ENCODE measurements at places on chromosomes 3 and 15.

DNA sequence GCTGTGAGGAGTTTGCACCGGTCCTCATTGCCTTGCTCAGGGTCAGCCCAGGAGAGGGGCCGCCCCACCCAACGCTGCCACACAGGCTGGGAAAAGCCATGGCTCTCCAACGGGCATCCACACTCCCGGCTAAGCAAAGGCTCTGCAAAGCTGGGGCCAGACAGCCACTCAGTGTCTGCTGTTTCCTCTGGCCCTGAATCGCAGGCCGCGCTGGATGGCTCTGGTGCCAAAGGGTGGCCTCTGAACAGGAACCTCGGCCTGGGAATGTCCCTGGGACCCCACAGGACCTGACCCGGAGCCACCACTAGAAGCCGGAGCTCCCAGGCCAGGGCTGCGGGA, 42.9 kb downstream of the RPN1 start:
- DNase-seq = no peak

DNA sequence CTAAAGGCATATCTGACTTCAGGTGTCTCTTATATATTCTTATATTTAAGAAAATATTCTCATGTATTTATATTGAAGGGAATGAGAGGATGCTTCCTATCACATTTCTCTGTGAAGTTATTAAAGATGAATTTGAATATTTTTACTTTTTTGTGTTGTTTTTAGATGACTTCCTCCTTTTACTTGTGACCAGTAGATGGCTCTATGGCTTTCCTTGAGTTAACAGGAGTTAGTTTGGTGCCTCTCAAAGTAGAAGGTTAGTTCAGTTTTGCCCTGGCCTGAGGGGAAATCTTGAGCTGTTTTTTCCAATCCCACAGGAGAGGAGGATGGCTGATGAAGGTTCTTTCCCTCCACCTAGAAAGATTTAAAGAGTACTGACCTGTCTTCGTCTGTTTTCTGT, 80.7 kb downstream of the SQOR start:
- DNase-seq = no peak

DNA sequence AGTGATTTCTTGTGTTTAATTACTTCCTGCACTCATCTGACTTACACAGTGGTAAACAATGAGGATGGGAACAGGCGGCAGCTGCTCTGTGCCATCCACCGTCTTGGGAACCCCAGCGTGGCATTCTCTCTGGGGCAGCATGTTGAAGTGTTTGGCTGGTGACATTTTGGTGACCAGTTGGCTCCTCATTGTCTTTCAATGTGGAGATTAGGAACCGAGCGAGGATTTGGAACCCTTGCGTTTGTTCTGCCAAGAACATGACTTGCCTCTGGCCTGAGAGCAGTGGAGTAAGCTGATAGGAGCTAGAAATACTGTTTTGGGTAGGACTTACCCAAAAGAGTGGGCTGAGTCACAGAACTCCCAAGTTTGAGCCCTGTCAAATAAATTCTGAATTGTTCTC, 88.8 kb downstream of the IGF1R start:
- no peak for DNase-seq

DNA sequence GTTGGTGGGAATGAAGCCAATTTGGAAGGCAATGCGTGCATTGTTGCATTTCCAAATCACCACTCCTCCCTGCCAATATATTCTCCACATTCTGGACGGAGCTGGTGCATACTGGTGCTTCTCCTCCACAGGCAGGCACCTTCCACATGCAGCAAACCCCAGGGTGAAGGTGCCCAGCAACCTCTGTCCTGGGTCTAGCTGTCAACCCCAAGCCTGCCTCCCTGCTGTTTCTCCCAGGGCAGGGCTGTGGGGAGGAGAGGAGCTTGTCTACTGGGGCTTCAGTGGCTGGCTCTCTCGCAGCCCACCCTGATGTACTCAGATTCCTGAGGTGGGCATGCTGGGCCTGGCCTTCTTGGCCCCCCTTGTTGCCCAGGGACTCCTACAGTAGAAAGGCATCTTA, 20.1 kb downstream of the GASK1A start:
- no peak for DNase-seq

DNA sequence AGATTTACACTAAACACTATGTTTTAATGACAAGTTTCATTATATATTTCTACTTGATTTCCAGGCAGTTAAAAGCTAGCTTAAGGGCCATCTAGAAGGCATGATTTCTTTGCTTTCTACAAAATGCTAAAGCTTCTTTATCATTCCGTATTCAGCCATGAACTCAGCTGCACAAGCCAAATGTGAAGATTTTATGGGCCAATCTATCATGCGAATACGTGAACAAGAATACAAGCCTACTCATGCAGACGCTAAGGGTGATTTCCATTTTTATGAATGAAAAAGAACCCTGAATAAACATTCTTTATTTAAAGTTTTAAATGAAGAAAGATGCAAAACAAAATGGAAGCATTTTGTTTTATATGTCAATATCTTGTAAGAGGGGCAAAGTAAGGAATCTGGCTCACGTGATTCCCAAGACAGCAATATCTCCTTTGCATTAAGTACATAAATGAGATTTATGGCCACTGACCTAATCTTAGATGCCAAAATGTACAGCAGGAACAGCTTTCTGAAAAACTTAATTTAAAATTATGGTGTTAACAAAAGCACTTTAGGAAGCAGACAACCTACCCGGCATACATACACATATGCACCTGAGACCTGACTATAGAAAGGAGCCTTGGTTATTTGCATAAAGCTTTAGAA, 215.8 kb downstream of the DPH6 start:
- DNase-seq = no peak

DNA sequence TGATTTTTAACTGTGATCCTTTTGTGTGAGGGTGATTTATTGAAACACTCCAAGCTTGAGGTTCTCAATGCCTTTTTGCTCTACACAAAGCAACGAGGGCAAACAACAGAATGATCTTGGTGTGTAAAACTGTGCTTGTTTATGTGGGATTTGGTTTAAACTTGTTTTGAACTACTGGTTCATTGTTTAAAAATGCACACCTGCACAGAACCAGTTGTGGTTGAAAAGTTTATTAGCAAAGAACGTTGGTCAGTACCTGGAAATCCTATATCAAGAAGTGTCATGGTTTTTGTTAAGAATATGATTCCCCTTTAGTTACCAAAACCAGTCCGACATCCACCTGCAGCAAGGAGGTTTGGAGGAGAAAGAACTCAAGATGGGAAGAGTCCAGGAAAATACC, 239.4 kb downstream of the WNT5A start:
- DNase-seq = no peak

GRCh38 chr3:38603731-38604131, 45.8 kb downstream of the SCN5A start:
- DNase-seq = no peak

- DNase-seq = no peak
Measured at GRCh38 chr15:92384381-92384780, 9.3 kb upstream of the ST8SIA2 start.

GRCh38 chr3:14622368-14622767, 29.2 kb upstream of the CCDC174 start:
- DNase-seq = no peak

DNA sequence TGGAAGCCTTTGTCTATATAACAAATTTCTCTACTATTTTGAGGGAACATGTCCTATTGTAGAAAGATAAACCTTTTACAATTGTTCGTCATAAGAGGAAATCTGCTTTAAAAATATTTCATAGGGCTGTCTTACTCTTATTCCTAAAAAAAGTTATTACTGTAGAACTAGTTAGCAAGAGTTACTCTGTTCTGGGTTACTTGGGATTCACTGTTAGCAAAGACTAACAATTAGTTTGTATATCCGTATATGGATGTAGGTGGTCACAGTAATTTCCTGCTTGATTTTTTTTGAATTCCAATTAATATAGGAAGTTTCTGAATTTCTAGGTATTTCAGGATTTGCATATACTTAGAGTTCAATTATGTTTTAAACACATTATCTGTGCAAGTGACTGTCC, 413.5 kb downstream of the RBMS3 start:
- no peak for DNase-seq

GRCh38 chr3:23106666-23107065, 96.5 kb upstream of the UBE2E2 start:
- DNase-seq = no peak

DNA sequence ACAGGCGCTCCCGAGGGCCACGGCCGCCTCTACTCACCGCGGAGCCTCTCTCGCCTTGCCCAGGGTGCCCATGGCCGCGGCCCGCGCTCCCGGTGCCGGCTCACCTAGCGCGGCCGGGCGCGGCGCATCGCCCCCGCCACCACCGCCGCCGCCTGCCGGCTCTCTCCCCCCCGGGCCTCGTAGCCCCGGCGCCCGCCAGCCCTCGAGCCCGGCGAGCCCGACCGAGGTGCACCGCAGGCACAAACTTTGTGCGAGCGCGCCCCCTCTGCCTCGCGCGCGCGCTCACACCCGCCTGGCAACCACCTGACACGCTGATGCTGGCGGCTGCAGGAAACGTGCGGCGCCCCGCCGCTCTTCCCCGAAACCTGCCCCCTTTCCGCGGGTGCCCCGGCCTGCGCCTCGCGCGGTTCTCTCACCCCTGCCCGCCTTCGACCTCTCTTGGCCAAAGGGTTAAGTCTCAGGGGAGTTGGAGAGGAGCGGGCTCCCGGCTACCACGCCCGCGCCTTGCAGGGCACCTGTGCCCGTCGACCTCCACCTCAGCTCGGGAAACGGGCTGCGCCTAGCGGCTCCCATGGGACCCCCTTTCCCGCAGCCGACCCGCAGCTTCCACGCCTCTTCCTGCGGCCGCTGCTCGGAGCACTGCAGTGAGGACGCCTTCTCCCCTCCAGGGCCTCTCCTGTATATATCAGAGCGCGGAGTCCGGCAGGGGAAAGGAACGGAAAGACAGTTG, at the start of gene RASGRP1:
Gene RASGRP1 (minus strand): TSS at position 258 of the 730 bp plus-strand sequence. CDS start 186 bp downstream, at position 72.
- DNase-seq = no peak

GRCh38 chr15:54810031-54810430, 386.7 kb downstream of the RSL24D1 start:
- no peak for DNase-seq

DNA sequence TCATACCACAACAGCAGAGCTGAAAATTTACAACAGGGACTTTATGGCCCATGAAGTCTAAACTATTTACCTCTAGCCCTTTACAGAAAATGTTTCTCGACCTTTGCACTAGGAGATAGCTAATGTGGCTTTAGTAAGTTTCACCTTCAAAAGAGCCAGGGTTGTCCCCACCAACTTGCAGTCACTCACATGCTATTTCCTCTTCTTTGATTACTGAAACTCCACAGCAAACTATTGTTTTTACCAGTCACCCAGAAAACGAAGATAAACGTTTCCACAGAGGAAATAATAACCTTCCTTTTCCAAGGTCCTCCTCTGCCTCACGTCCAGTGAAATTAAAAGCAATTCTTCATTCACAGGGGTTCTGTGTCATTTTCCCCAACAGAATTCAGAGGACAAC, 48.2 kb downstream of the WWTR1 start:
- DNase-seq = no peak

DNA sequence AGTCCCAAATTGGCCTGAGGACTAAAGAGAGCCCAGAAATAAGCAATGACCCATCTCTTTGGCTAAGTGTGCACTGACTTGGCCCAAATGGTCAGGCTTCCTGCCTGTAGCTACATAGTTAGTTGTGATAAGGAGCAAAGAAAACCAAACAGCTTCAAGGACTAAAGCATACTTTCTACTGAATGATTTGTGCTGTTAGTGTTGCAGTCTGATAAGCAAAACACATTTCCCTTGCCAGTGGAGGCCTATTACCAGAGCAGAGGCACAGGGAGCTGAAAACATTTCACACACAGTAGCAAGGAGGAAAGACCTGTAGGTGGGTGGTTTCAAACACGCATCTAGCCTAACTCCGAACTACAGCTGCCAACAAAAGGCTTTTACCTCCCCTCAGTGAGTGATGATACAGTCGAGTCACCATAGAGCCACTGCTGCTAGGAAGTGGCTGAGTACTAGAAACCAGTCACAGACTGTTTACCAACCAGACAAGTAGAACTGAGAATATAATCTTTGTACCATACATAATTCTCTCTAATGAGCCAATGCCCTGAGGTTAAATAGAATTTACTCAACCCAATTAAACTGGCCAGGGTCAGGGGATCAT, 222.3 kb upstream of the THBS1 start:
- DNase-seq = no peak

GRCh38 chr15:49145651-49146609, 9.5 kb downstream of the COPS2 start:
- DNase-seq = peak; percentile 80

DNA sequence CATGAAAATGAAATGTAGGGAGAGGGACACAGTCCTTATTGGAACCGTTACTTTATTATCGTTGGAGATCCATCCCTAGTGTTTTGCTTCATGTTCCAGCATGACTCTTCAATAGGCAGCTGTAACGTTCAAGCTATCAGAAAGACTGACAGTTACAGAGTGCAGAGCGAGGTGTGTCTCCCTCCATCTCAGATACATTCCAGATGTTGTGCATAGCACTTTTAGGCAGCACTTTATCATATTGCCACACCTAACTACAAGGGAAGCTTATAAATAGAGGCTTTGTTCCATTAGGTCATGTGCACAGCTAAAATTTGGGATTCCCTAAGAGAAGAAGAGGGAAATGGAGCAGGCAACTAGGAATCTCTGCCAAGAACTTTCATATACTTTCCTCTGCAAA, 1009.6 kb downstream of the ROBO2 start:
- no peak for DNase-seq

- DNase-seq = no peak
Measured at GRCh38 chr3:159189994-159190669, 388.3 kb downstream of the MFSD1 start.

DNA sequence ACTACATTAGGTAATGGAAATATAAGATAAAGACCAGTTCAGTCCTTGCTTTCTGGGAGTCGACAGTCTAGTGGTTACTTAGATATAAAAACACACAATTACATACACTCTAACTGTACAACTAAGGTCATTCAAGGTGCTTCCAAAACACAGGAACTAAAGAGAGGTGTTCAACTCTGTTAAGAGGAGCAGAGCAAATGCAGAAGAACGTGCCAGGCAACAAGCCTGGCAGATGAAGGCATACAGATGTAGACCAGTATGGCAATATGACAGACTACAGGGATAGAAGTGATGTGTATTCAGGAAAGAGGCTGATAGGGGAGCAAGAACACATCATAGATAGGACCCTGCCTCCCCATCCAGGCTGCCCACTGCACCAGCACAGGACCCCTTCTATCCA, 78.3 kb downstream of the CBLB start:
- no peak for DNase-seq

GRCh38 chr3:112873632-112874031, 27.0 kb upstream of the CD200R1L start:
- no peak for DNase-seq

- DNase-seq = no peak
Measured at GRCh38 chr3:191770541-191770940, 309.6 kb downstream of the PYDC2 start.

DNA sequence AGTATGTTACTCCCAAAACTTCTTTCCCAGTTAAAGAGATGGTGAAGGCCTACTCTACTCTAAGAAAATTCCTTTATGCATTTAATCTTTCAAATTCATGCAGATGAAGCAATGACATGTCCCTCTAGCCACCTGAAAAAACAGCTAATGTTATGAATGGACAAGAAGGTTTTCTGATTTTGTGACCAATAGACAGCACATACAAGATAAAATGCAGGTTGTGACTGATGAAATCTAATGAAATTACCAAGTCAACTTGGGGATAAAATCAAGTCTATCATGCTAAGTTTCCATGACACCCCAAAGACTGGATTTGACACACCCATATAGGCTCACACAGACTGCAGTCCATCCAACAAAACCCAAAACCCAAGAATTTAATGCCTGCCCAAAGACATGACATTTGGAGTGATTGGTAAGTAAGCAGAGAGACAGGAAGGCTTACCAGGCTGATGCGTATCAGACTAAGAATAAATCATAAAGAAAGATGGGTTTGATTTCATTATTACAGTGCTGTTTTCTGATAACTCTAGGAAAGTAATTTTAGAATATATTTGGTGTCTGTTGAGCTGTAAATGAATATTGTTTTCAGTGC, 26.4 kb downstream of the CD47 start:
- no peak for DNase-seq

- no peak for DNase-seq
Measured at GRCh38 chr3:8778475-8778874, 9.1 kb upstream of the OXTR start.

All from globus pallidus (tissue), 1 donor.